ENCODE measurements at places on chromosomes 6 and 20. TPM values are rescaled to one million over a fixed set of nuclear protein-coding genes. Genes with fewer than 3 reads are reported as not detected.

- no peak for DNase-seq
Measured at GRCh38 chr6:163260111-163260895, 154.2 kb upstream of the QKI start.

DNA sequence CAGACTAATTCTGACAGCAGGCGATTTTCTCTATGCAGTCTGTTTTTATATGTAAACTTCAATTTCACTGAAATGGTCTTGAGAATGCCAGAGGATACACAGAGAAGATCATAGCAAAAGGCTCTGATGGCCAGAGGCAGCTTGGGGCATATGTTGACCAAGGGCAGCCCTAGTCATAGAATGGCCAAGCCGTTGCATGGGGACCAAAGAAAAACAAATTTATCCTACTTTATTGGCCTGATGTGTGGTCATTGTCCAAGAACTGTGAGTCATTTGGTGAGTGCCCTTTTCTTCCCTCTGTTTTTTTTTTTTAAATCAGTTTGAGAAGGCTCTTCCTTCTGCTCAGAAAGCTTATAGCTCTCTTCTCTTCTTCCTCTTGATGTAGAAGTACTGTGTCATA is 5.8 kb downstream of the HDGFL1 start:
- no peak for DNase-seq

GRCh38 chr6:88512951-88513350 is 346.8 kb upstream of the CNR1 start:
- DNase-seq, result no peak

GRCh38 chr6:97128507-97128906 is 154.5 kb downstream of the MMS22L start:
- DNase-seq, result no peak

- no peak for DNase-seq
Measured at GRCh38 chr20:2287504-2287903, 8.3 kb upstream of the TGM3 start.

The TGM3 gene
- 0.43 TPM for total RNA-seq

The ULBP2 gene
- total RNA-seq, result 0.30 TPM

All from neural crest cell (in vitro differentiated cells).